Fibroblast of upper back skin (primary cell): ENCODE measurements at places on chromosomes 12 and 14.

GRCh38 chr14:22266142-22266442 is 322.9 kb downstream of the DAD1 start:
- no peak for DNase-seq

DNA sequence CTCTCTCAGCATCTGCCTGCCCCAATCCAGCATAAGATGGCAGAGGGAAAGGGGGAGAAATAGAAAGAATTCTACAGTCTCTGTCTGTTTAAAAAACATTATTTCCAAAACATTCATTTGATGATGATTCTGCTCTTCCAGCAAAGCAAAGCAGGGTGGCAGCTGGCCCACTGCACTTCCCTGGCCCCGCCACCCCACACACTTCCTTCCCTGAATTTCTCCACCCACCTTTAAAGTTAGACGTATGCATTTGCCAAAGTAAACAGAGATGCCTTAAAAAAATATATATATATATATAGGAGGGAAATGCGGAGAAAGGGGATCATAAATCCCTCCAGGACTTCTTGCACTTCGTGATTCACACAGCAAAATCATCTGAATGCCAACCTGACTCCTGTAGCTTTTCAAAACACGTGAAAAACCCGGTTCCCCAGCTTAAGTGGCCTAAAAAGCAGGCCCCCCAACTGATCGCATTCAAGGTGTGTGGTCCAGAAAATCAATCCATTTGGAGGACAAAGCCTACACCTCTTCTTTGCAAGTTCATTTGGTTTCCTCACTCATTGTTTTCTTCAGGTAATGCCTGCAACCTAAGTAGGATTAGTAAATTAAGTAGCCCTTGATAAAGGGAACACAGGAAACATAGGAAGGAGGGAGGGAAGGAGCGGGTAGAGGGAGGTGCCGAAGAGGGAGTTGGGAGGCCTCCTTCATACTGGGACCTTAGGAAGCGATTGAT is 68.8 kb downstream of the LLPH start:
- DNase-seq: no peak

- DNase-seq: no peak
These were observed 12.3 kb downstream of the CAPS2 start for GRCh38 chr12:75317784-75318183.

GRCh38 chr12:62673028-62673815 is 206.6 kb downstream of the MON2 start:
- no peak for DNase-seq

DNA sequence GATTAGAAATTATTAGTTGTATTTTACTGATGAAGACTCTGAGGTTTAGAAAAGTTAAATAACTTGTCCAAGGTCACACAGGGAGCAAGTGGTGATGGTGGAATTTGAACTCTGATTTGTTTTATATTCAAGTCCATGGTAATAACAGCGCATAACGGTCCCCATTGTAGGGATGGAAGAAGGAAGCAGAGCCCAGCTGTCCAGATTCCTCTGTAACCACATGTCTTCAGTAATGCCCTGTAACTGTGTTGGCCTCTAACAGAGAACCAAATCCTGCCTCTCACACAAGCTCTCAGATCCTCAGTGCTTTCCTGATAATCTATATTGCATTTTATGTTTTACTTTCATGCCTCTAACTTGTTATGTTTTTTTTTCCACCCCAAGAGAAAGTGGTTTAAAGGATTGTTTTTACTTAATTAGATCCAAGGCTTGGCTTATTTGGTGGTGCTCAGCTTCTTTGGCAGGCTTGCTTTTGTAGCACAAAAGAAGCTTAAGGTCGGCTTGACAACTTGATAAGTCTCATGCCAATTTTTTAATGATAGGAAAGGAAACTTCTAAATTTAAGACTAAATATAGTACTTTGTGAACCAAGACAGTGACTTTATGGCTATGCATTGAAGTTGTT is 105.1 kb upstream of the SEL1L start:
- no peak for DNase-seq

- no peak for DNase-seq
These were observed 5.6 kb upstream of the LHX5 start for GRCh38 chr12:113477171-113477841.

DNA sequence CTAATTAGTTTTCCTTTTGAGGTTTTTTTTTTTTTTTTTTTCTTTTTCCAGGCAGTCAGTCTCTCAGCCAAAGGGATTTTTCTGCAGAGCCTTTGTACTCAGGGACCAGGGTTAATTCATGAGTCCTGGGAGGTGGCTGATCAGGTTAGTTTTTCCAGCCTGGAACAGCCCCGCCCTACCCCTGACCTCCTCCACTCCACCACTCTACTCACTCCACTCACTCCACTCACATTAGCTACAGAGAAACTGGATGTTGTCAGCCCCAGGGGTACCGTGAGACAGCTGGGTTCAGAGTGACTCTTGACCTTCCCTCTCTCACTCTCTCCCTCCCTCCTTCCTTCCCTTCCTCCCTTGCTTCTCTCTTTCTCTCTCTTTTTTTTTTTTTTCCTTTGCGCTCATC is 161.0 kb downstream of the CRADD start:
- no peak for DNase-seq

DNA sequence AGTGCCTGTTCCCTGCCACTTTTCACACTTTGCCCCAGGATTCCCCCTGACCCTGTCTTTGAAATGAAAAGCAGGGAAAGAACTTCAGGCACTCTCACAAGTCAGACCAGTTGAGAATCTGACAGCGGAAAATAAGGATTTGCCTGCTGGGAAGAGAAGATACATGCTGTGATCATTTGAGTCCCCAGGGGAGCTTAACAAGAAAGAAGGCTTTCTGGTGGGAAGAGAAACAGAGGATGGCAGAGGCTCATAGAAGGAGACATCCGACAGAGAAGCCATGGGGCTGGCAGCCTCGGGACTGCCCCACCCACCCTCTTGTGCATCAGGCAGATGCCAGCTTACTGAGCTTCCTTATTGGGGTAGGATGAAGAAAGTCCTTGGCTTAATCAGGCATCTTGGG is 11.9 kb downstream of the TTC9 start:
- no peak for DNase-seq

- DNase-seq: no peak
These were observed 2.8 kb downstream of the CKB start for GRCh38 chr14:103519837-103520212.

GRCh38 chr14:90300611-90301047 is 31.1 kb downstream of the NRDE2 start:
- peak; percentile 51 for DNase-seq

GRCh38 chr12:103897316-103897715 is 32.9 kb upstream of the HSP90B1 start:
- no peak for DNase-seq

GRCh38 chr14:36675581-36675980 is 13.9 kb downstream of the PAX9 start:
- no peak for DNase-seq

GRCh38 chr12:96354326-96354725 is 45.9 kb downstream of the CDK17 start:
- DNase-seq: peak; percentile 38

DNA sequence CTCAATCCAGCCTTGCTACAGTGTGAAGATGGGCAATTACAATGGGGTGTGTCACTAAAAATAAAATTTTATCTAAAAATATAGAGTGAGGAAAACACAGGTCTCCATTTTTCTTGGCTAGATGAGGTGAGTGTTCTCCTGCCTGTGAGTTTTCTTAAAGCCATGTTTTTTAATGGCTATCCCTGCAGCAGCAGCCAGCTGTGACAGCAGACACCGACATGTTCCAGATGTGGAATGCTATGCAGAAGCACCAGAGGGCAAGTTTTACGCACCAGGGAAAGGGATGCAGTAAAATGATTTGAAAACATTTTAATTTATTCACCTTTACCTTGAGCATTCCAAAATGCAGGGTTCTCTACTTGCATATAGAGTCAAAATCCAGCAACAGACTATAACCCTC is 577.0 kb upstream of the STXBP6 start:
- DNase-seq: no peak

- DNase-seq: no peak
These were observed 501.1 kb downstream of the NAV3 start for GRCh38 chr12:78331753-78332152.

GRCh38 chr12:88552610-88553079 is 27.6 kb downstream of the KITLG start:
- DNase-seq: peak; percentile 70

GRCh38 chr14:100111931-100112704 is 46.9 kb downstream of the EVL start:
- DNase-seq: no peak

DNA sequence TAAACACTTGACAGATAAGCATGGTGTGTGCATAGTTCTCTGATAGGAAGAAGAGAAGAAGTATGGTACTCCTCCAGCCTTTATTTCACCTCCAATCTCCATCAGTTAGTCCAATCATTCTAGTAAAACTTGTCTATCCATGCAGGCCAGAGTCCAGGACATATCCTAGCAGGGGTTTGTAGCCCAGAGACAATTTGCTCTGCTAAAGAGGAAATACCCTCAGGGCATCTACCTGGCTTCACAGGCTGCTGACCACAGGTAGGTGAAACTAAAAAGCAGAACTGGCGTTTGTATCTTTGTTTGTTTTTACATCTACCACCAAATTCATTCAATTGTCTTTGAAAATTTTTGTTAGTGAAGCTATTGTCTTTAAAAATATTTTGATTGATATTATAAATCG is 717.6 kb downstream of the FSCB start:
- no peak for DNase-seq

DNA sequence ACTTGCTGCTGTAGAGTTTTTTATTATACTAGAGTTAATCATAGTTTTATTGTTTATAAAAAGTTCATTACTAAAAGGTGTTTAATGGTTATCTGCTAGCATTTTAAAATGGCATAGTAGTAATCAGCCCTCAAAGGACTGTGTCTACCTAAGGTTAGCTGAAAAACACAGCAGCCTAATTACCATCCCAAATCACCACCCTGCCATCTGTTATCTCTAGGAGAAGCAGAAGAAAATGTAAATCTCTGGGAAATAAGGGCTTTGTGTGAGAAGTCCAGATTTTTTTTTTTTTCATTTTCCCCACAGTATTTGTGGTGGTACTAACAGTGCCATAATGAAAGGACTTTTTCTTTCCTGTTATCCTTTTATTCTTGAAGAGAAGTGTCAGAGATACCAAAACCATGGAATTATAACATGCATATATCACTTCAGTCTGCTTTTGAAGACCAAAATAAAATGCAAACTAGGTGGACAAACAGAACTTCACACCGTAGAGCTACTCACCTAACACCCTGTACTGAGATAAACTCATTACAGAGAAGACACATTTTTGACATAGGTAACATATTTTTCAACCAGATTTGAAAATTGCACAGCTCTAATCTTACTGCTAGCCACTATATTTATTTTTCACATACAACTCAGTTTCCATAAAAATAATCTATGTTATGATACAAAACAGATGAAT is 876.2 kb downstream of the C12orf50 start:
- no peak for DNase-seq

- DNase-seq: no peak
These were observed 282.8 kb downstream of the CEP128 start for GRCh38 chr14:80658733-80659132.

- peak; percentile 68 for DNase-seq
These were observed 49.9 kb downstream of the LRRC74A start for GRCh38 chr14:76876076-76876475.

DNA sequence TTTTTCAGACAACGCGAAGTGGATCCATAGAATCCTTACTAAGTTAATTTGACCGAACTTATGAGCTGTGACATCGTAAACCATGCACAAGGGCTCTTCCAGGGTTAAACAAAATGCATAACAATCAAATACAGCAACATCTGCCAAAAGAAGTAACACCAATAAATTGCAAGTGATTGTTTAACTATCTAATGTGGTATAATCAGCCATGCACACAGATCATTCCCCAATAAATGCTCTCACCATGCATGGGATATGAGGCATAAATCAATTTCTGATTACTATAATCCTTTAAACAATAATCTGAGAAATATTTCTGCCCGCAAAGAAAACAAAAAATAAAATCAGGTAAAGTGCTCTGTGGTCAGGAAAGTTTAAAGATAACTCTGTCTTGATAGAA is 7.7 kb upstream of the PLEKHG7 start:
- DNase-seq: no peak

DNA sequence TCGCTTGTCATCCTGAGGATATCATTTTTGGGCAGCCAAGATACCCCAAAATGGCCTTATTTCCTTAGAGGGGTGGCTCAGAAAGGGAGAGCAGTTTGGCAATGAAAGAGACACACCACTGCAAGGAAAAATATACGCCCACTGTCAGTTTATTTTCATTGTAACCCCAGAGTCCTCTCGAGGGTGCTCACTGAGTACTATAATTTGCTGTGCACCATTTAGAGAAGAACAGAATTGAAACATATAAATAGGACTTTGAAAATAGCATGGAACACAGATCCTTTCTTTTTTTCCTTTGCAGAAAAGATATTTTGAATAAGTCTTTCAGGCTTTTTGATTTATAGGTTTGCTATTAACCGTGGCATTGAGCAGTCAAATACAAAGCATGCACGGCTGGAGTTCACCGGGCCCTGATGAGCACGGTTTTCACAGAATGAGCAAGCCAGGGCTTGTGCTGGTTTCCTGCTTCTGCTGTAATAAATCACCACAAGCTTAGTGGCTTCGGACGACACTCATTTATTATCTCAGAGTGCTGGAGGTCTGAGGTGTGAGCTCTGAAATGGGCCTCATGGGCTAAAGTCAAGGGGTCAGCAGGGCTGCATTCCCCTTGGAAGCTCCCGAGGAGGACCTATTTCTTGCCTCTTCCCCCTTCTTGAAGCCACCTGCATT is 152.3 kb downstream of the ZNF664 start:
- DNase-seq: peak; percentile 28

- DNase-seq: no peak
These were observed 257.7 kb downstream of the NAV3 start for GRCh38 chr12:78088391-78088832.

- DNase-seq: no peak
These were observed 52.5 kb upstream of the RBM19 start for GRCh38 chr12:114018669-114019068.

DNA sequence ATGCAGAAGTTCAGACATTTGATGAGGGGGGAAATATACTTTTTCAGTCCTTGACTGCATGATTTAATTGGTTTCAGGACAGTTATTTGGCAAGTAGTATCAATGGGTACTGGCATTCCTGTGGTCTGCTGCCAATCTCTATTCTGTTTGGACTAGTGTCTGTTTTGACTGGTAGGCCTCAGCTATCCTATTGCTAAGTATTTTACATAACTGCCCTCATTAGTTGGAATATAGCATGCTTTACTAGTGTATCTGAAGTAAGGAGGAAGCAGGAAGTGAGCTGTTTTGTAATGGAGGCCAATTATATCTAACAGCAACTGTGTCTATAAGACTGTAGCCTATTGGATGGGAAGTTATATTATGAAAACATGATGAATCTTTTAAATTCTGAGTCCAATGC is 104.3 kb downstream of the FLRT2 start:
- peak; percentile 39 for DNase-seq

DNA sequence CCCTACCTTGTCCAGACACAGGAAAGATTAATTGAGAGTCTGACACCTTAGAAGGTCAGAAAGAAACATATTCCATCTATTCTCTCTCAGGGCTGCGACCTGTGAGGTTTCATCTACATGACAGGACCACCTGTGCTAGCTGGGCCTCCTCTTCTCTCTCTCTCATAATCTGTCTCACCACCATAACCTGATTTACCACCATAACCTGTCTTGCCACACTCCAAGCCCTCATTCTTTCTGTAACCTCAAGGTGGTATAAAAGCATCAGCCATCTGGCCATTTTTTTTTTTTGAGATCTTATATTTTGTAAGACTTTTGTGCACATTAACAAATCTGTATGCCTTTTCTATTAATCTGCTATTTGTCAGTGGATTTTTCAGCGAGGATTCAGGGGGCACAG is 75.5 kb downstream of the ACADS start:
- DNase-seq: no peak

GRCh38 chr14:32083789-32084188 is 6.7 kb downstream of the ARHGAP5 start:
- no peak for DNase-seq

- DNase-seq: no peak
These were observed 19.6 kb downstream of the MTA1 start for GRCh38 chr14:105439179-105439578.
